ENCODE measurements at places on chromosomes 2 and 18.

DNA sequence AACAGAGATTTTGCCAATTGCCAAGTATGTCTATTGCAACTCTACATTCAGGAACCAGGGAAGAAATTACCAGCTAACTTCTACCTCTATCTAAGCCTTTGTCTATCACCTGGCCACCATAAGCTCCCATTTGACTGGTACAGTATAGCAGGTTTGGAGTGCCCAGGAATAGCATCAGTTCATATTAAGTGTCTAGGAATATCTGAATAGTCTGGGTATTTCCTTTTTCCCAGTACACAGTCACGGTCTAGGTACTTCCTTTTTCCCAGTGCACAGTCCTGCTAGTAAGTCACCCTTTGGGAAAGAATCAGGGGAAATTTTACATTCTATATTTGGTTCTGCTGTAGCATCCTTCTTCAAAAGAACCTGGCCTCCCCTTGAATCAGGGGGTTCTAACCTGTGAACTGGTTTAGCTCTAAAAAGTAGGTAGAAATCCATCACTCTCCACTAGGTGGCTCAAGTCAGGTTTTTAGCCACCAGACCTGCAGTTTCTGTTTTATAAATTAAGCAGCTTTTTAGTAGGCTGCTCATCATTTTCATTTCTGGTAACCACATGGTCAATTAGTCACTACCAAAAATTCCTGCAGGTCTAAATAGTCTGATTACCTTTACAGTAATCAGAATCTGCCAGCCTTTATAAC, 49.3 kb upstream of the DNAJC10 start:
- no peak for DNase-seq

DNA sequence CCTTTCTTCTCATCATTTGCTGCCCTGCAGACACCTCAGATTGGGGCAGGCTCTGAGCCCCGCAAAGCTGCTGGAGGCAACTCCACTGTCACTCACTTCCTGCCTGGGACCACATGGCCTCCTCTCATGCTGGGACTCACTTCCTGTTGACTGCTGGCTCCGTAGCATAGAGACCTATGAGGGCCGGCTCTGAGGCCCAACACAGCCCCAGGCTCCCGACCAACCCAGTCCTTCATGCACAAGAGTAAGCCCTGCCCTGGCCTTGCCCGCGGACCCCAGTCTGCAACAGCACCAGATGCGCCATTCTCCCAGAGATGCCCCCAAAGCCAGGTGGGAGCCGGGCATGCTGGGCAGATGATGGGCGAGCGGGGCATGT, 55.7 kb downstream of the DNMT3A start:
- DNase-seq = peak; percentile 59

GRCh38 chr18:67408240-67408639, 108.3 kb downstream of the DSEL start:
- no peak for DNase-seq

DNA sequence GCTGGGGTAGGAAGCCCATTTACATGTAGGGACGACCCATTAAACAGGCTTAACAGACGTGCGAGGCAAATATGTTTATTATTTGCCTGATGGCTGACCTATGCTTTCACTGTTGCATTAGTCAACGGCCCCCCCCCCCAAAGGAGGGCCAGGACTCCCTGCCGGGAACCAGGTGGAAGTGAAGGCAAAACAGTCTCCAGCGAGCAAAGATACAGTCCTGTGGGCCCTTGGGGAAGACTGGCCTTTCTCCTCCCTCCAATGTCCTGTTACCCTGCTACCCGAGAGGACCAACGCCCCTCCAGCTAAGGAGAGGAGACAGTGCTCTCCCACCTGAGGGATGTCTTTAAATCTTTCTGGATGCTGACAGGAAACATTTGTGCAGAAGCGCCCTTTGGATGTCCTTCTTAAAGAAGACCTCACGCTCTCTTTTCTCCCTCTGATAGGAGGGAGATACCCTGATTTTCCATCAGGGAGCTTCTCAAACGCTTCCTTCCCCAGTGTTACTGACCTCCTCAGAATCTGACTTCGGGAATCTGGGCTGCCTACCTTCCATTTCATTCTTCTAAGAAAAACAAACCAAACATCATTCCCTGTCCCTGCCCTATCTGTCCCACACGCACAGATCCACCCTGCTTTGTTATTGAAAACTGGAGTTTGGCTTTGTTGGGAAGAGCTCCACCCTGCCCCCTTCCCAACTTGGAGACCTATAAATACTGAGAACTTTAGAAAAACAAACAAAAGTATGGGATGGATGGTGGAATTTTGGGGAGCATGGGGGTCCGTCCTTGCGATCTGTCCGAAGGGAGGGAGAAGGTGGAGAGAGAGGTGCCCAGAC, 135.9 kb upstream of the SIX3 start:
- DNase-seq = no peak

GRCh38 chr2:137339051-137339450, 573.7 kb downstream of the THSD7B start:
- DNase-seq = no peak

DNA sequence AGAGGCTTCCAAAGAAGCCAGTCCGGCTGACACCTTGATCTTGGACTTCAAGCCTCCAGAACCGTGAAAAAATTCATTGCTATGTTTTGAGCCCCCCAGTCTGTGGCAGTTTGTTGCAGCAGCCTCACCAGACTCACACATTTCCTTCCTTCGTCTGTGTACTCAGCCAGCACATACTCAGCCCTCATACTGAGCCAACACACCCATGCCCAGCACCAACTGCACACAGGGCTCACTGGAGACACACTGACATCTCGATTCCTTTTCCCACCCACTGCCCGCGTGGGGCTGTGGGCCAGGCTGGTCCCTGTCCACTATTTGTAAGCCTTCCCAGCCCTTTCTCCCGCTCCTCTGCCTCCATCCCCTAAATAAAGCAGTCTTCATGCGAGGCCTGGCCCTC, 24.1 kb upstream of the NMUR1 start:
- DNase-seq = no peak

GRCh38 chr2:39867268-39867667, 88.2 kb upstream of the THUMPD2 start:
- no peak for DNase-seq

GRCh38 chr18:79546781-79547272, 132.8 kb upstream of the CTDP1 start:
- DNase-seq = no peak

DNA sequence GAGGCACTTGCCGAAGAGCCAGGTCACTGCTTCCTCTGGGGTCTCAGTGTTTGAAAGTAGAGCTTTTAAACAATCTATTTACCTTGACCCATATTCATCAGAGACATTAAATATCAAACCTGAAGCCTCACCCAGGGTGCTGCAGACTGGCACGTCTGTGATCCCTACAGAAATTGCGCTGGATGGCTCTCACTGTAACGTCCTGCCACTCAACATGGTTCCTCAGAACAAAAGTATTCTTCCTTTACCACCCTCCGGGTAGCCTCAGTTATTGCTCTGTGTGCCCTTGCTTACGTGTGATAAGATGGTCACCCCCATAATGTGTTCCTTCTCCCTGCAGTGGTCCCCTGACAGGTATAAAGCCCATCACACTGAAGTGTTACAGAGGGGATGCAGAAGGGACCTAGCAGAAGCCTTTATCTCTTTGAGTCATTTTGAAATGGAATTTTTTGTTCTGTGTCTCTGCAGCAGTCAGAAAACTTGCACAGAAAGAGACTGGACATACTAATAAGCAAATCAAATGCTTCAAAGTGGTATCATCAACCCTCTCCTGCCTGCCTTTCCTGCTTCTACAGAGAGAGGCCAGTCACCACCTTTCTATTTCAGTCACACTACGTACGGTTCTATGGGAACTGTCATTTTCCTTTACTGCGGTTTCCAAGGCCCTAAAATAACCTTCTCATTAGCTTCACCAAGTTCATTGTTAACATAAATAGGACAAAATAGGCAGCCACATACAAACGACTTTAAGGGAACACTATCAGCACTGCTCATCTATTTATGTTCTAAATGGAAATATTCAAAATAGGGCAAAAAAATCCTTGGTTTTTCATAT, 86.8 kb downstream of the METTL8 start:
- DNase-seq = no peak

DNA sequence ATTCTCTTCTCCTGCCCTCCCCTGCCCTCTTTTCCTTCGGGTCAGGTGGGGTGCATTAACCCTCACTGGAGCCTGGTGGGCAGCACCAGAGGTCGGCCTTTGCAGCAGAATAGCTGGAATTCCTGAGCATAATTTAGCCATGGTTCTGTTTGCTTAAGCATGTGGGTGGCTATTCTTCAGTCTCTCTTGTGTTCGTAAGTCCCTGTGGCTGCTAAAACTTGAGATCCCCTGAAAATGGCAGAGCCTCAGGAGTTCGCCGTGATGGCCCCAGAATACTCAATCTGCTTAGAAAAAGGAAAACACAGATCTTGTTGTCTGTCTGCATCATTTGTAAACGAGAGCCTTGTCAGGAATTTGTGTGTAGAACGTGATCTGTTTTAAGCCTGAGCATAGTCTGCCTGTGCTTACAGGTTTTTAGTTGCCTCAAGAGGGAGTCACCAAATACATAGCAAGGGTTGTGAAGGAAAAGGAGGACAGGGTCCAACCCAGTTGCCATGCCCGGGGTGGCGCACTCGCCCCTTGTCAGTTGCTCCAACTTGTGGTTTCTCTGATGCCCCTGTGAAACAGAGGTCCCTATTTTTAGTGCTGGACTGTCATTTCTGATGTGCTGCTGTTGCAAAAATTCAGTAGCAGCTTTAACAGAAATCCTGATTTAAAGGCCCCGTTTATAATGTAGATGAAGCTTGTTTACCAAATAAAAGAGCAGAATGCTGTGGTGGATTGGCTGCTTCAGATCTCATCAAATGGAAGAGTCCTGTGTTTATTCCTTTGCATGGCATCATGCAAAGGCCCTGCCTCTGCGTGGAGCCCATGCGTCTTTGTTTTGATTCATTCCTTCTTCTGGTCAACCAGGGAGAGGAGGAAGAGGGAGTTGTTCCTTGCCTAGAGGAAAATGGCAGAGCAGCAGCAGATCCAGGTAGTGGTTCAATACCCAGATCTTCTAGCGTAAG, 74.8 kb downstream of the WDSUB1 start:
- DNase-seq = no peak

DNA sequence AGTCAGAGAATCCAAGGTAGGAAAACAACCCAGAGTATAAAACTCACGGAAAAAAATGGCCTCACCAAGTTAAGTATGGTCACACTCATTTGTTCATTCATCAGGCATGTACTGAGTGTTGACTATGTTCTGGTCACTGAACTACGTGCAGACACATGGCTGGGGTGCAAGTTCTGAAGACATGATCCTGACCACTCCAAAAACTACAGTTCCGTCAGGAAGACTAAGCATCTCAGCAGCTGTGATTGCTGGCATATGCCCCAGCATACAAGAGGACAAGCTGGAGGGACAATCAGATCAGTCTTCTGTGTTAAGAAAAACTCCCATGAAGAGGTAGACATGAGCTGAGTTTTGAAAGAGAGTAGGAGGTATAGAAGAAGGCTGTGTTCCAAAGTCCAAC, 72.8 kb downstream of the TCF4 start:
- DNase-seq = no peak

- DNase-seq = no peak
Observed at GRCh38 chr2:85189606-85190270, 56.5 kb downstream of the TCF7L1 start.

DNA sequence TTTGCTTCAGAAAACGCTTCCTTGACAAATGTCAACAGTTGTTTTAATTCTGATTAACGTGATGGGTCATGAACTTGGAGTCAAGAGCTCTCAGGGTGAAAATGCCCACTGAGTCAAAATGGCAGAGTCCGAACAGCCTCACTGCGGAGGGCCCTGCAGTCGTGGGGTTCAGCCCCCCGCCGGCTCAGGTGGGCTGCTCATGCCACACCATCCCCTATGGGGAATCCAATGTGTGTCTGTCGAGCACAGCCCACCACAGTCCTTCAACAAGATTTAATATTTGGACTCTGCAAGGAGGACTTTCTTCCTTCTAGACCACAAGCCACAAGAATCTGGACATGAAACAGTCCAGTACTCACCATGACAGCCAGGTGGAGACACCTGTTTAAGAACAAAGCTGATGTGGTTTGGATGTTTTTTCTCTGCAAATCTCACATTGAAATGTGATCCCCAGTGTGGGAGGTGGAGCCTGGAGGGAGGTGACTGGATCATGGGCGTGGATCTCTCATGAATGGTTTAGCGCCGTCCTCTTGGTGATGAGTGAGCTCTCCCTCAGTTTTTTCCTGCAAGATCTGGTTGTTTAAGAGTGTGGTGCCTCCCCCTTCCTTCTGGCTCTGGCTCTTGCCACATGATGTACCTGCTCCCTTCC, 201.0 kb downstream of the NDUFA10 start:
- no peak for DNase-seq

DNA sequence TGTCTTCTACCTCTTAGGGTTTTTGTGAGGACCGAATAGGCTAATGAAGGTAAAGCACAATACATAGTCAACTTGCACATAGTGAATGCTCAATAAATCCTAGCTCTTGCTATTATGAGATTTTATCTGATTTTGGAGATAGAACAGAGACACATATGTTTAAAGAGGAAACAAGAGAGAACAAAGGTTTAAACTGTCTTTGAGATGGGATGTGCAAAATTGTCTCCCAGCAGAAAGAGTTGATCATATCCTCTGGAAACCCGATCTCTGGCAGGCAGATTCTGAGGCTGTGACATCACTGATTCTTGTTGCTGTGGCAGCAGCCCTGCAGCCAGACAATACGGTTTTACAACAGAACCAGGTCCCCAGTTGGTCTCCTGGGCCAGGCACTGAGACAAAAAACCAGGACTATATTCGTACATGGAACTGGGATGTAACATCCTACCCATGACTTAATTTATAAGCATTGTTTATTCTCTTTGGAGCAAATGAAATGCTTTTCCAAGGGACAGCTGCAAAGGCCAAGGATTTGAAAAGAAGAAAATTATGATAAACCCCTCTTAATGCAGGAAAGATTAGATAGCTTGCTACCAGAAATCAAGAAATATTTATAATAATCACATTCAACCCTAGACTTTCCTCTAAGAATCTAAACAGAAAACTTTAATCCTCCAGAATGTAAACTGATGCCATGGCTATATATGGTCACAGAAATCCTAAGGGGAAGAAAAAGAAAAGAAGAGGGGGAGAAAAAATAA, 80.2 kb downstream of the SLC8A1 start:
- DNase-seq = no peak

DNA sequence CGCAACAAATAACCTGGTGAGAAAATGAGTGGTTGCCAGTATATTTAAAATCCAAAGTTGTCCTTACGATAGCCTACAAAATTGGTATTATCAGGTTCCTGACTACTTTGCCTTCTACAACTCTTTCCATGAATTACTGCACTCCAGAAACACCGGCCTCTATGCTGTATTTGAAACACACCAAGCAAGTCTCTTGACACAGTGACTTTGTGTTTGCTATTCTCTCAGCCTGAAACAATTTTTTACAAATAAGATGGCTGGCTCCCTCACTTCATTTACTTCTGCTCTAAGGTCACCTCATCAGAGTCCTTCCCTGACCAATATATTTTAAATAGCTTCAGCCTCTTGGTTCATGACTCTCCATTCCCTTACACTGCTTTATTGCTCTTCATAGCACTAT, 12.2 kb downstream of the KANSL1L start:
- DNase-seq = no peak

- no peak for DNase-seq
Observed at GRCh38 chr18:26971409-26971808, 105.9 kb upstream of the AQP4 start.

Measured in activated CD4-positive, CD25-positive, alpha-beta regulatory T cell (primary cell).